G401 (cell line): ENCODE measurements at places on chromosomes 4 and X. TPM values are rescaled to one million over a fixed set of nuclear protein-coding genes. Genes with fewer than 3 reads are reported as not detected.

DNA sequence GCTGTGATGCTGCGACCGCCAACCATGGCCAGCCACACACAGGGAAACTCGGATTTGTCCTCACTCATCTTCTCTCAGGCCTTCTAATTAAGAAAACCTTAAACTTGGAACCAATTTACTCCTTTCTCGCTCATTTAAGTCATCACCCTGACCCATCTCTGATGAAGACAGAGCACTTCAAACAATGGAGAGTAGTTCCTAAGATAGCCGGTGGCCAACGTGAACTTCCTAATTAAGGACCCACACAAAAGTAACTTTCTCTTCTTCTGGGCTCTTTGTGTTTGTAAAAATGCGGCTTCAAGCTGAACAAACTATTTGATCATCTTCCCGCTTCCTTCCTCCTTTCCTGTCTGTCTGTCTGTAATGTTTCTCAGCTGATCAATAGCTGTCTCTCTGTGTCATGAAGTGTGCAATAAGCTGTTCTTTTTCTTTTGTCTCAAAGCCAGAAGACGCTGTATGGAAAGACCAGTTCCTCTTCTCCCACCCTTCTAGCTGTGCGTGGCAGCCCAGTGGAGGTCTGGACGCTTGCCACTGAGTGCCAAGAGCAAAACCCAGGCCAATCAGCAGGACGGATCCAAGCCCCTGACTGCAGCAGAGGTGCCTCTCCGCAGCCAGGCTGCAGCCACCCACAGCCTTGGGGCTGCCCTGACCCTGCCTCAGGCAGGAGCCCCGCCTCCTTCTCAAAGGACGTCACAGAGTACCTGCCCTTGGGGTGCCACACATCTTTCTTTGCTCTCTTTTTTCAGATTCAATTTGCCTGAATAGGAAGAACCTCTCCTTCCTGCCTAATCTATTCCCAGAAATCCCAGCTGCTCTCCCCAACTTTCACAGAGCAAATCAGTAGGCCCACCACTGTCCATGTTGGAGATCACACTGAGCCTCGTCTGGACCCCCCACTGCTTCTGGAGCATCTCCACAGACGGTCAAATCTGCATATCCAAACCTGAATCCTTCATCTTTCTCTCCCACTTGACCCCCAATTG lies 59.3 kb downstream of the MAML3 start:
- peak; percentile 67 for DNase-seq

GRCh38 chrX:65993915-65994460 lies 45.9 kb downstream of the VSIG4 start:
- no peak for DNase-seq

Gene FIP1L1
- 43.3 and 63.8 TPM in 2 replicates for total RNA-seq

DNA sequence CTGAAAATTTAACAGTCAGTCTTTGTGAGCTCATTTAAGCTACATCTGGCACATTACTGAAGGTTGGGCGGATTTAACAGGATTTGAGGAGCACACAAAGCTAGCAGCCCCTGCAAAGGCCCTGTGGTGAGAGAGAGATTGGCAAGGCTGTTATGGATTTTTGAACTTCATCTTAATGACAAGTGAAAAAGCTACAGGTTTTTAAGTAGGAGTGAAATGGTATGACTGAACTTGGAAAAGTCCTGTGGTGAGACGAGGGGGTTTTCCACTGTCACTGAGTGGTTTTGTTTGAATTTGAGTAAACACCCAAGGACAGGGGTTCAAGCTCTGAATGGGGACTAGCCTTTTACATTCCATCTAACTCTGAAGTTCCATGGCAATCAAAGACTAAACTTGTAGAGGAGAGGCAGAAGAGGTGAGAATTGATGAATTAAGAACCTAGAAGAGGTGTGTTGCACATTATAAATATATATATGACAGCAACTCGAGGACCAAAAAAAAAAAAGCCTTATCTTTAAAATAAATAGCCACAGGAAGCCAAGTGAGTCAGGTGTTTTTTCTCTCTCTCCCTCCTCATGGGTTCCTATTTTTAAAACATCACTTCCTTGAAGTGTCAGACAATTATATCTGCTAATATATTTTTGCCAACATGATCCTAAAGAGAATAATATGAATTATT lies 47.8 kb upstream of the CLNK start:
- no peak for DNase-seq

- DNase-seq = no peak
These were observed at the start of gene SPATA18 for GRCh38 chr4:52051213-52051614. Gene SPATA18, plus strand, starts transcription at chr4:52051304. Its CDS starts 401 bp downstream, at chr4:52051705.

GRCh38 chrX:69177511-69178162 lies 12.4 kb upstream of the PJA1 start:
- no peak for DNase-seq
